ENCODE measurements at places on chromosomes 4 and X. TPM values are rescaled to one million over a fixed set of nuclear protein-coding genes. Genes with fewer than 3 reads are reported as not detected.

SPIN2A gene
- 0.41 TPM for total RNA-seq

DNA sequence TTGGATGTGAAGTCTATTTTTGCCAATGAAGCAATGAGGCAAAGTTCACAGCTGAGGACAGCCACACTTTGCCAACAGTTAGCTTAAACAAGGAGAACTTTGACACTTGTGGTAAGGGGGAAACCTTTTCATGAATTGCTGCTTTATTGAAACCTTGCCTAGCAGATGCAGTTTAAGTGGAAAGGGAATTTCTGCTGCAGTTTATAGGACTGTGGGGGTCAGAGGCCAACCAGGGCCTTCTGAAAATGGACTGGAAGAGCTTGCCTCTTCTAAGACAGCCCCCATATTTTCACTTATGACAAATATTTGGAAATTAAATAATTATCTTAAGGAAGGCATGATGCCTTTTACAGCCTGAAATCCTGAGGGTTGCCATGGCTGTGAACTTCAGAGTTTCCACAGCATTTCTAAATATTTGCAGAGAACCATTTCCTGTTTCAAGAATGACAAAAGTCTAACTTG lies 550.3 kb downstream of the RAB28 start:
- DNase-seq = no peak

DNA sequence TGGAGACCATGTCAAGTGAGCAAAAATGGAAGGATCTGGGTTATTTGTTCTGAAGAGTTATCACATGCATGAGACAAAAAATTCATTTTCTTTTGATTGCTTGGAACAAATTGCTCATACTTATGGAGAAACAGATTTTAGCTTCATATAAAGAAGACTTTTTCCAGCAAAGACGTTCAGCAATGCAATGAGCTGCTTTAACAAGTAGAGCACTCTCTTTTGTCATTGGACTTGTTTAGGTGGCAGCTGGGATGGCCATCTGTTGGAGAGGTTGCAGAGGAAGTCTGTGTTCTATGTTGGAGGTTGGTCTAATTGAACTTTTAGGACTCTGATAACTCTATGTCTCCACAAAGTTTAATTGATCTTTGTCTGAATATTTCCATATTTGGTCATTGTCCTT lies 19.9 kb upstream of the CEP135 start:
- no peak for DNase-seq

RAB40AL gene
- total RNA-seq = 0.30 TPM

GRCh38 chr4:80097400-80098177 lies 24.6 kb upstream of the ANTXR2 start:
- DNase-seq = no peak

DNA sequence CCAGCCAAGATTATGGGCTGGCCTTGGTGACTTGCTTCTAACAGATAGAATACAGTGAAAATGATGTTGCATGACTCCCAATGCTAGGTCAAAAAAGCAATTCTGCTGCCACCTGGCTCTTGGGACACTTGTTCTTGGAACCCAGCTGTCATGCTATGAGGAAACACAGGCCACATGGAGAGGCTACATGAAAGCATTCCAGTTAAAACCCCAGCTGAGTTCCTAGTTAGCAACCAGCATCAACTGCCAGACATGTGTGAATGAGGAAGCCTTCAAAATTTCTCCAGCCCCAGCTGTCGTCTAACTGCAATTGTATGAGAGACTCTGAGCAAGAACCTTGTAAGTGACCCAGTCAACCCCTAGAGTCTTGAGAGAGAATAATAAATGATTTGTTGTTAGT lies 105.2 kb upstream of the FGF16 start:
- no peak for DNase-seq

CCNB3 gene
- total RNA-seq = not detected

DNA sequence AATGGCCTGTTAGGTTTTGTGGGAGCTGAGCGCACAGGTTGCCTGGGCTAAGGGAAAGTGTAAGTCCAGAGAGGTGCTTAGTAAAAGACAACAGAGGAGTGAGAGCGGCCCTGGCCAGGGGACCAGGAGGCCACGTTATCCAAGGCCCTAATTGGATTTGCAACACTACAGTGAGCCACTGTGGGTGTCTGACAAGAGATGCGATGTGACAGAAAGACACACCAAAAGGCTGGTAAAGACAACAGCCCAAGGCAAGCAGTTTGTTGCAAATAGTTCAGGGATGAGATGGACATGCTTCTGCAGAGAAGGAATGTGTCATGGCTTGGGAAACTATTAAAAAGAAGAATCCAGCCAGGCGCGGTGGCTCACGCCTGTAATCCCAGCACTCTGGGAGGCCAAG lies 162.7 kb upstream of the KIT start:
- no peak for DNase-seq

GRCh38 chr4:114028071-114028470 lies 48.6 kb upstream of the ARSJ start:
- no peak for DNase-seq
